GM13976 (cell line): ENCODE measurements at places on chromosomes 4 and X.

DNA sequence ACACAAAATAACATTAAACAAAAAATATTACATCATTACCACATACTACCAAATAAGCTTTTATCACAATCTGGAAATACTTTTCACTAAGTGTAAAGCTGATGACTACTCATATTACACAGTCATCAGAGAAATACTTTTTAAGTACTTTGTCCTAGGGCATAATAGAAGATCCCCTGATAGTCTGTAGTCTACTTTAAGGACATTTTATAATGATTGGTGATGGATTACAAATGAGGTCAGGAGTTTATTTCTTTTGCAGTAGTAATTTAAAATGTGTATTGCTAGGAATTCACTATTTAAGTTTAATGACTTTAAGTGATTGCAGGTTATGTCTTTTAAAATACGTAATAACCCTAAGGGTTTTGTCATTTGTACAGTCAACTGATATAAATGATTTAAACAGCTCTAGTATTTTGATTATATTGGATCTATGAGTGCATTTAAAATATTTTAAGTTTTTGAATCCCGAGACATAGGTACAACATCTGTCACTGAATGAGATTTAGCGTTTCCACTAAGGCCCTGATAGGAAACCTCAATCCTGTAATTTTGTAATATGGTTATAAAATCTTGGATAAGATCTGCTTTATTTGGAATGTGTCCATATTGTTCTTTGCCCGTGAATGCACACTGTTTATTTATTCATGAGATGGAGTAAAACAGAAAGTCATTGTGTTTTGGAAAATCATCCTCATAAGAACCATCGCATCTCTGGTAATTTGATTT, 189.5 kb downstream of the ARAP2 start:
- DNase-seq: no peak

DNA sequence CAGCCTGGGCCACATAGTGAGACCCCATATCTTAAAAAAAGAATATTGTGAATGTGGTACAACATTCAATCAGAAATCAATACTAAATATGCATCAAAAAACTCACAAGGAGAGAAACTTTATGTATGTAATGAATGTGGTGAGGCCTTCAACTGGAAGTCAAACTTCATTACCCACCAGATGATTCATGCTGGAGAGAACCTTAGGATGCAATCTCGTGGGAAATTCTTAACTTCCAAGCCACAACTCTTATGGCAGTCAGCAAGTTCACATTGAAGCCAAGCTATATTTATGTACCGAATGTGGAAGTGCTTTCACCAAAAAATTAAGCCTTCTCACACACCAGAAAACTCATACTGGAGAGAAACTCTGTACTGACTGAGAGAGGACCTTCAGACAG, 84.5 kb upstream of the UXT start:
- no peak for DNase-seq

DNA sequence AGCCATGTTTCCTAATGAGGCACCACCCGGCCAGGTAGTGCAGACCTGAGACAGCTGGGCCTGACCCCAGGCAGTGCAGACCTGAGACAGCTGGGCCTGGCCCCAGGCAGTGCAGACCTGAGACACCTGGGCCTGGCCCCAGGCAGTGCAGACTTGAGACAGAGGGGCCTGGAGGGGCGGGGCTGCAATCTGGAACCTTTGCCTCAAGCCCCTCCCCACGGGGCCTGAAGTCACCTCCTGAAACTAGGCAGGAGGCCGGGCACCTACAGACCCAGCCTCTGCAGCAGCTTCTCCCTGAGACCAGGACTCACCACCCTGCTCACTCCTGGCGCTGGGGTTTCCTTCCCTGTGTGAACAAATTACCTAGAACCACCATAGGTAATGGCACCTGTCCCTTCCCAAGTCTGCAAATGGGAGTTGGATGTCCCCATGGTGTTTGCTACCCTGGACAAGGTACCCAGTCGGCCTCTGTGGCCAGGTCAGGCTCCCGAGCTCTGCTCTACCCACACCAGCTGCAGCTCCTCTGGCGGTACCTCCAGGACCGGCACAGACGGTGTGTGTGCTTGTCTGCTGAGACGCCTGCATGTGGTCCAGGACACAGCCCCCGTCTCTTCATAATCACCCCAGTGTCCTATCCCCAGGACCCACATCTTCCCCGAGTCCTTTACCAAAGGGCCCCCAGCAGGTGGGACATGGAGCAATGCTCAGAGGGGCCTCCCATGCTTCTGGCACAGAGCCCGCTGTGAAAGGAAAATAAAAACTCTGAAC, 53.1 kb upstream of the C4orf50 start:
- no peak for DNase-seq

GRCh38 chr4:56316011-56316650, 71.2 kb downstream of the AASDH start:
- no peak for DNase-seq

DNA sequence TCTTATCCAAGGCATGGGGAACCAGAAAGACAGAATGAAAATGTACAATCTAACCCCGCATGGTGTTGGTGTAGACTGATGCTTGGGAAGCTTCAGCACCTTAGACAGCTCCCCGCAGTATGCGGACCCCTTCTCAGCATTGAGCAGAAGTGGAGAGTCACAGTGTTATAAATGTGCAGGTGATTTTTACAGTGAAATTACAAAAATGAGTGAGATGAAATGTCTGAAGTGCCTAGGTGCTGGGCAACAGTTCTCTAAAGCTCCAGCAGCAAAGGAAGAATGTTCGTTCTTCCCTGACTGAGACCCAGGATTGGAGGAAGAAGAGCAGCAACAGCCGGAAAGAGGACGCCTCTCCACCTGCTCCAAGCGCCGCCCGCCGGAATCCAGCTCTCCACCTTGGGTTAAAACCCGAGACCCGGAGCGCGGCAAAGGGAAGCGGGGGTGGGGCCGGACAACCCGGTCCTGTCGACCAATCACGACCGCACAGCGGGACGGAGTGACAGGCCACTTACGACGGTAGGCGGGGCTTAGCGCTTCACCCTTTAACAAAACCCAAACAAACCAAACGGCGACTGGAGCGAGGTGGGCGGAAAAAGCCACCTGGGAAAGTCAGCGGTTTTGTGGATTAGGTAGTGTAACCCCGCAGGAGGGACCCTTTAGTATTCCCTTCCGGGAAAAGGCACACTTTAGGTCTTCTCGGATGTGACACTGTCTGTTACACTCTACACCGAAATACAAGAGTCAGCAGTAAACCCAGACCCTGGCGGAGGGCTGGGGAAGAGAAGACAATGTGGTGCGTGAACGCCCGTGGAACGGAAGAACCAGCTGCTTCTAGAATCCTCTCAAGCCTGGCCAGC, at the start of gene GLRA3:
Gene GLRA3, minus strand, starts transcription at position 403 of the 857 bp plus-strand sequence. CDS start 436 bp downstream, outside the sequence.
- peak; percentile 29 for DNase-seq

GRCh38 chr4:84944947-84945346, 21.5 kb downstream of the WDFY3 start:
- DNase-seq: no peak

GRCh38 chrX:70454441-70455365, 10.1 kb downstream of the DLG3 start:
- DNase-seq: peak; percentile 64

DNA sequence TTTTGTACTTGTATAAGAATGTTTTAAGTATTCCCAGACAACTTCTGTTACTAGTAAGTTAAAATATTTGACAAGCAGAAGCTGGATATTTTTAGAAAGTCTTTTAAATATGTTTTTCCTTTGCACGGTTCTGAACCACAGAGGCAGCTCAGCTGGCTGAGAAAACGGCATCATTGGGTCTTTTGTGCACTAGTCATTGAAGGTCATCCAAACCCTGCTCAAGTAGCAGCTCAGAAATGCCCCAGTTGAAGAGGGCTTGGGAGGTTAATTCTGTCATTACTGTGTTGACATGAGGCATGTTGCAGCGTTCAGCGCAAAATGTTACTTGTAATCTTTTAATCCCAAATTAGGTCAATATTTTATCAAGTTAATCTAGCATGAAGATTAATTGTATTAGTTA, 383.7 kb upstream of the FAM241A start:
- no peak for DNase-seq

DNA sequence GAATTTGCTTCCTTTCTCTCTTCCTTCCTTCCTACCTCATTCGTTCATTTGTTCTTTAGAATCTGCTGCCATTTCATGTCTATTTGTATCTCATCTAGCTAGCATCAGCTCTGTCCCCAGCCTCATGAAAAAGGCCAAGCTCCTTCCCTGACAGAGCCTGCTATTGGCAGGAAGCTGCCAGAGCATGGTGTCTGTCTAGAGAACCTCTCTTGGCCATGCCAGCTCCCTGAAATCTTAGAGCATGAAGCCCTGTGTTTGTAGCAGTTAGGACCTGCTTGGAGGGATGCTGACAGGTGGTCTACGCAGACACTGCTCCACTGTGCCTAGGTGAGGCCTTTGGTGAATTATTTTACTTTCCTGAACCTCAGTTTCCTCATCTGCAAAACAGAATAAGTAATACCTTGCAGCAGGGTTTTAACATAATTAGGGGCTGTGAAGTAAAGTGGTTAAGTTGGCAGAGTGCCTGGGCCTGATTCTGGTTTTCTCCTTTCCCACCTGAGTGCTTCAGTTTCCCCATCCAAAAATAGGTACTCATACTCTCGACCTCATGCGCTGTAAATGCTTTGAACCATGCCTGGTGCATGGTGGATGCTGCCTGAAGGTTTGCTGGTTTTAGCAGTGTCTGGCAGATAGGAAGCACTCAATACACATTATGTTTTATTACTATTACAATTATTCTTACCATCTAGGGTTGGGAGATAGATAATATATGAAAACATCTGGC, 4.7 kb downstream of the PTTG2 start:
- DNase-seq: no peak

DNA sequence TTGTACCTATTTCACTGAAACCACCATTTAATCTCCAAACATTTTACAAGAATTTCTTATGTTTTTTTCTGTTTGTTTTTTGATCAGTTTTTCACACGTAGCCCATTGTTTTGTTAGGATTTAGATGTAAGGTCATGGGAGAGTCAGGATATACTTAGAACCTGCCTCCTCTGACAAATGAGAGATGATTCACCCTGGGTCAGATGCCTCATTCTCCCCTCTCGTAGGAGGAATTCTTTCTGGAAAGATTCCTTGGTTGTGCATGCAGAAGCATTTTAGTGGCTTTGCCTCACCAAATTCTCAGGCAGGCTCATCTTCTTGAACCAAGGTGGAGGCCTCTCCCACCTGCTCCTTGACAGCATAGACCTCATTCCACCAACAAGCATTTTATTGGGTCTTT, 599.3 kb downstream of the SPRY1 start:
- DNase-seq: no peak

GRCh38 chrX:119692191-119693039, 553 bp downstream of the SEPTIN6 start:
- peak; percentile 43 for DNase-seq

DNA sequence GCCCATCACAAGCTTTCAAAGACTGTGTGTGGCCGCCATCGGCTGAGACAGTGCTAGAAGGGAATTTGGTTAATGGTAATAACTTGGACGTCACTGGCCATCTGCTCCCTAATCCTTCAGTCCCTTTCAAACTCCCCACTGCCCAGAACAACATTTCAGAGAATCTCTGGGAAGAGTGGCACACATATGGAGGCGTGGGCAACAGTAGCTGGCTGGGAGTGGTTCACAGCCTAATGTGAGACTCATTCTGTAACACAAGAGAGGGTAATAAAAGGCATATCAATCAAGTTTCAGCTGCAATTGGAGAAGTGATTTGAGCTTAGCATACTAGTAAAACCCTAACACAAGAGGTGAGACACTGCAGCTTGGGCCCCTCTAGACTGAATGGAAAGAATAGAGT, 15.4 kb downstream of the SMIM10 start:
- DNase-seq: no peak
